ENCODE measurements at places on chromosomes 7 and 10. TPM values are rescaled to one million over a fixed set of nuclear protein-coding genes. Genes with fewer than 3 reads are reported as not detected.

LIPJ gene
- 0.27 TPM for total RNA-seq

AGMO gene
- total RNA-seq = not detected

- no peak for DNase-seq
Observed at GRCh38 chr10:34089253-34089652, 725.8 kb downstream of the PARD3 start.

- no peak for DNase-seq
Observed at GRCh38 chr7:30450240-30450982, 28.2 kb downstream of the NOD1 start.

- no peak for DNase-seq
Observed at GRCh38 chr10:111600772-111601171, 523.9 kb downstream of the ADRA2A start.

- DNase-seq = no peak
Observed at GRCh38 chr10:131889755-131890154, 11.1 kb upstream of the PPP2R2D start.

DNA sequence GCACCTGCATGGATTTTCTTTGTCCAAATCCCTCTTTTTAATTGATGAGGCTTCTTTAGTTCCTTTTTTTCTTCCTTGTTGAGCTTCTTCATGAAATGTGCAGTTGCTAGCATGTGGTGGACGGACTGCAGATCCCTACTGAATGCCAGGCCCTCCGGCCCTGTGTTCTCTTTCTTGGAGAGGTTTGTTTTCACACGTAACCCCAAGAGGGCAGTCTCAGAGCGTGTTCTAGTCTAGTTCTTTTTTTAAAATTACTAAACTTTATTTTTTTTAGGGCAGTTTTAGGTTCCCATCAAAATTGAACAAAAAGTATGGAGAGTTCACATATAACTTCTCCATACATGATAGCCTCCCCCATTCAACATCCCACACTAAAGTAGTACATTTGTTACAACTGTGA lies 190.0 kb downstream of the CFTR start:
- DNase-seq = no peak
